Cardiac septum (tissue), 1 donor: ENCODE measurements at places on chromosomes 2 and 18. TPM values are rescaled to one million over a fixed set of nuclear protein-coding genes. Genes with fewer than 3 reads are reported as not detected.
A peak's percentile ranks its signal among the peaks of the same experiment; 100 is the strongest.

DNA sequence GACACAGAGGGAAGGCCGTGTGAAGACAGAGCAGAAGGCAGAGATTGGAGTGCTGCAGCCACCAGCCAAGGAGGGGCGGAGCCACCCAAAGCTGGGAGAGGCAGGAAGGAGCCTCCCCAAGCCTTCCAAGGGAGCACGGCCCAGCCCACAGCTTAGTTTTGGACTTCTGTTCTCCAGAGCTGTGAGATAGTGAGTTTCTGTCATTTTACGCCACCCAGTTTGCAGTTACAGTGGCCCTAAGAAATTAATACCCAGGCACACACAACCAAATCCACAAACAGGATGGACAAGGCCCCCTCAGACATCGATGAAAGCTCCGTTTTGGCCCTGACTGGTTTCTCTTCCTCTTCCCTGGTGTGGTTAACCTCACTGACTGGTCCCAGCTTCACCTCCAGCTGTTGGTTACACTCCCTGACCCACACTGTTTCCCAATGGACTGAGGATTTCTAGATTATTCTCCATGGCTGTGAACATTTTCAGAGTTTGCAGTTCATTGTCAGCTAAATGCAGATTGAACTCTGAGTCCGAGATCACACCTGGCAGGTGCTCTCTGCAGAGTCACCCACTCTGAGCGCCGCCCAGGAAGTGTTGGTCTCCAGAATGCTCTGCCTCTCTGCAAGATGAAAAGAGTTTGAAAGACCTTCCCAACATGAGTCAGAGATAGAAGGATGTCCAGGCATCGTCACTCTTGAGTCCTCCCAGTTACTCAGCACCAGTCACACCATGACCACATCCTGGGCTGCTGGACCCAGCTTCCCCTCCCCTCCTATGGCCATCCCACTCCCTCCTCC is 100.2 kb downstream of the TWIST2 start:
- peak; percentile 62 for DNase-seq

DNA sequence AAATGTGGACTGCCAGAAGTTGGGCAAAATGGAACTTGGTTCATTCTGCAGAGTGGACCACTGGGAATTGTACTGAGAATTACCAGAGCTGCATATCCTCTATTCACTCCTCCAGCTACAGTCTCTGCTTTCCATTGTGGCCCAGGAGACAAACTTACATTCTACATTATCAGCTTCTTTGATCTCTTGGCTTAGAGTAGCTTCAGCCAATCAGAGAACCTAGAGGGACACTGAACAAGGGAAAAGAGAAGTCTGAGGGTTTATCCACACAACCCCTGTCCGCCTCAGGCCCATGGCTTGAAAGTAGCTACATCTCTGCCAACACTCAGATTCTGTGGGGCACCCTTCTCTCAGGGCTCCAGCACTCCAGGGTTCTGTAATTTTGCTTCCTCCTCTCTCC is 251.1 kb downstream of the TRIB2 start:
- DNase-seq: no peak

DNA sequence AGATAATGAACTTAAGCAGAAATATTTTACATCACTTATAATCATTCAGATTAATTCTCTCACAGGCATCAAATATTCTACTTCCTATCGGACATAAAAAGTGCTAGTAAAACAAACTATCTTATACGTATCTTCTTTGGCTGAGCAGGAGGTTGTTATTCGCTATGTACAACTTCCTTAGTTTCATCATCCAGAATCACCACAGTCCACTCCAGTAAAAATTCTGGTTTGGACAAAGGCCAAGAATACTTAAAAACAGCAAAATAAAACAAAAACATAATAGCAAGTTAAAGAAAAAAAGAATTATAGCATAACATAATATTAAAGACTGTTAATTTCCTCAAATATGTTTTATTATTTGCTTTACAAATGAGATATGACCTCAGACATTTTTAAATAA is 1077.1 kb upstream of the CELF4 start:
- DNase-seq: no peak

GRCh38 chr2:142190805-142191204 is 60.0 kb upstream of the LRP1B start:
- no peak for DNase-seq

DNA sequence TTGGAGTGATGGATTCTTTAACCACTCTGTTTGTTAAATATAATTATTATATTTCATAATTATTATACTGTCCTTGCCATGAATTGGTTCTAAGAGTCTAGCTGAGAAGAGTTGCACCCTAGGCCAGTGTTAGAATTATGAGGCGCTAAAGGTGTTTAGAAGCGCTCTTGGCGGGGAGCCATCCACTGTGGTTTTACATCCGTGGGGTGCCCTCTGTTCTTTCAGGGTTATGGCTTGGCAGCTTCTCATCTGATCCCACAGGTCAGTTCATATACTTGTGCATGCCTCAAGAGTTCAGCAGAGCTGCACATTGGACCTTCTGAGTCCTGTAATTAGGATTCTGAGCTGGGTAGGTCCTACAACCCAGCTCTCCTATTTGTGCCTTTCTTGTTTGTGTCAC is 9.1 kb downstream of the ASAP2 start:
- no peak for DNase-seq

DNA sequence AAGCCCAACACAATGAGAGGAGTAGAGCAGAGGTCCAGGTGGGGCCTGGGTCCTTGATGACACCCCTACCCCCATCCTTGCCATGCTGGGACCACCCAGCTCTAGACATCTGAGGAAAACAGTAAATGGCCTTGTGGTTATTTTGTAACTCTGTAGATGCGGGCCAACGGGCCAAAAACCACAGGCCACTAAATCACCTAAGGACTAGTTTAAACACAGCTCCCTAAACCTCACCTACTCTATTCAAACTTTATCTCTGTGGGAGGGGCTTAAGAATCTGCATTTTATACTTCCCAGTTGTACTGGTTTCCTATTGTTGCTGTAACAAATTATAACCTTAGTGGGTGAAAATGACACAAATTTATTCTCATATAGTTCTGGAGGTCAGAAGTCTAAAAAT is 19.0 kb upstream of the SERTAD2 start:
- DNase-seq: no peak

DNA sequence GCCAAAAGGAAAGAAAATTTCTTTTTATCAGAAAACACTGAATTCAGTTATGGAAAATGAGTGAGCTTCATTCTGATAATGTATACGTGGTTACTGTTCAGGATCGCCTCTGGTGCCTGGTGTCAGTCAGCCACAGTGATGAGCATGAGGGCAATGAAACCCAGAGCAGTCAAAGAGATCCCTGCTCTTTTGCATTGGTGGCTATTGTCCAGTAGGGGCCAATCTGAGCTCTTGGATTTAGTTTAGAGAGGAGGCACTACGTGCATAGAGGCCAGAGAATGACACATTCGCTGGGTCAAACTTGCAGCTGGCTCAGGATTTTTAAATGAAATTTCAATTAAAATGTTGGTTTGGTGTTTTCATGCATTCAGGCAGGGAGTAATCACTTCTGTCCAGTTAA is 522.9 kb downstream of the TMEM182 start:
- DNase-seq: no peak

DNA sequence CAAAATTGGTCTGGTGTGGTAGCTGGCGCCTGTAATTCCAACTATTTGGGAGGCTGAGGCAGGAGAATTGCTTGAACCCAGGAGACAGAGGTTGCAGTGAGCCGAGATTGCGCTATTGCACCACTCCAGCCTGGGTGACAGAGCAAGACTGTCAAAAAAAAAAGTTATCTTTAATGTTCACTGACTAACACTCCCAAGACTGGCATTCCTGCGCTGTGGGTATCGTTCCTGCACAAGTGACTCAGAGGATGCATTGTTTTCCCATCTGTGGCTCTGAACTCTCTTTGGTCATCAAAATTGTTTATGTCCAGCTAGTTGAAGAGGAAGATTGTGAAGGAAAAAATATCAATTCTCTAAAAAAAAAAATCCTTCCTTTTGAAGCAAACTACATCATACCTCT is 539.0 kb downstream of the SOX11 start:
- DNase-seq: no peak

DNA sequence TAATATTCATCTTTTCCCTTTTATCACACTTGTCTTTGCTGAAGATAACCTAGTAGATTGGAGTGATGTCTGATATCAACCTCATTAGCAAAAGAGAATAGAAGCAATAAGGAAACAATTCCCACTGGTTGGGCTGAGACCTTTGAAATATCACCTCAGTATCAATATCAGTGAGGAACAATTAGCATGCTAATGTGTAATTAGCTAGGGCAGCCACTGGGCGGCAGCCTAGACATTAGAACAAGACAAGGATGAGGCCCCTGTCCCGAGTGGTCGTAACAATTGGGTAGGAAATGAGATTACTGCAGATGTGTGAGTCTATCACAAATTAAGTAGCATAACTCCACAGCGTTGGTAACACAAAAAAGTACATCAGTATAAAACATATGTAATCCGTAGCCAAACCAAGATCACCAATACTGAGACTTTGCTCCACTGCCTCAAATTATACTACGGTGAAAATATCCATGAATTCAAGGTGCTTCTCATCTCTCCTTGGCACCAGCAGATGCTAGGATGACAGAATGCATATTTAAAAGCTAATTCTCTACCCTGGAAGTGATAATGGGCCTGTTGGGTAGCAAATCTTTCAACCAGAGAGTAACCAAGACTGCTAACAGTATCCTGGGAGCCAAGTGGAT is 99.1 kb downstream of the ALPK2 start:
- no peak for DNase-seq

DNA sequence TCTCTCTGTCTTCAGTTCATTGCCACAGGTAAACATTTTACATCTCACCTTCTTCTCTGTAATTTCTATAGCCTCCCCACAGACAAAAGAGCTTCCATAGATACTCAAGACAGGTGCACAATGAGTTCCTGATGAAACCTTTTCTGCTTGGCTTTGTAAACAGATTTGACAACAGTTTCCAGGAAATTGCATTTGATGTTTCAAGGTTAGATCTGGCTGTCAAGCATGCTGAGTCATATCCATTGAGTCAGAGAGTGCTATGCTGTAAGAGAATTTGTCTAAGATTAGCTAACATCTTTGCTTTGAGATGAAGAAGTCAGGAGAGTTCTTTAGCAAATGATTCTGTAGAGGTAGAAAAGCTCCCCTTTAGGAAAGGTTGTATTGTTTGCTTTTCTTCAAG is 40.6 kb upstream of the MAP2 start:
- no peak for DNase-seq

GRCh38 chr18:13269013-13269280 is 50.4 kb downstream of the LDLRAD4 start:
- DNase-seq: no peak

DNA sequence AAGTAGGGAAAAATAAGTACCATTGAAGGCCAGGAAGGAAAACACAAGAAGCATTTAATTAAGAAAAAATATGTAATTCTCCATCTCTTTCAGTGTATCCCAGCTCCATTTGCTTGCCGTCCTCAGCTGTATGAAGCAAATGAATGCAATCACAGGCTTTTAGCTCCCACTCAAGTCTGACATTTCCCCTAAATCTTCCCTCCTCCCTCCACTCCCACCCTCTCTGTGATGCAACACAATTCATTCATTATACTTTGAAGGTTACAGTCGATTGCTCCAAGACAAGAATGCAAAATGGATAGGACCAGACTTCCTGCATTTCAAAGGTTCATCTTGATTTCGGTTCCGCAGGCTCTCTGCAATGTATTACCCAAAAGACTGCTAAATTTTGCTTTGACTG is 172.7 kb upstream of the SERPINE2 start:
- no peak for DNase-seq

DNA sequence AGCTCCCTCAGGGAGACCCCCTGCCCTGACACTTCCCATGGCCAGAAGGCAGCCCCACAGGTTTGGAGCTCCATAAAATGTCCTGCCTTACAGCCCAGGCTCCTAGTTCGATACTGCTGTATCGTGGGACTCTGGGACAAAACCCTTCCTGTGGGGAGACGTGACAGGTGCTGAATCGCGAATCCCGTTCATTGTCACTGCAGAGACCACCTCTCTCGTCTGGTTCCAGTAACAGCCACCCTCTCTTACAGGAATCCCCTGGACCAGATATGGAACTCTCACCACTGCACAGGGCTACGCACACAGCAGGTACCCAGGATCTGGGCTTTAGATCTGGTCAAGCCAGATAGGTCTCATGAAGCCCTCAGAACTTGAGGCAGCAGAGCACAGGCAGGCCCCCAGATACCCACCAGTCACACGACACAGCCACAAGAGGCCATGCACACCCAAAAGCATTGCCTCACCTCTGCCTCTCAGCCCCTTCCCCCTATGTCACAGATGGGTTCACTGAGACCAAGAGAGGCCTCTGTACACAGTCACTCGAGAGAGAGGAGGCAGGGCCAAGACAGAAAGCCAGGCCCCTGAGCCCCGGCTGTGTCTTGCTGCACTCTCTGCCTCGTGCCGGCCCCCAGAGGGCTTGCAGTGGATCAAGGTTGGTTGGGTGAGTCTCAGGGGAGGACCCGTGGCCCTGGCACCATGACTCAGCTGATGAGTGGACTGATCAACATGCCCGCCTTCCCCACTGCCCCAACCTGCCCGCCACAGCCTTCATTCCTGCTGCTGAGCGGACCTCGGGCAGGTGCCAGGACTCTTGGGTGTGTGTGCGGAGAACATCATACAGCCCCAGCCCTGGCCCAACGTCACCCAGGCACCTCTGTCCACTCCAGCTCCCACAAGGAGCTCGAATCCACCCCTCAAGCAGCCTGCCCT is 7.6 kb downstream of the SDC1 start:
- no peak for DNase-seq

- no peak for DNase-seq
Observed at GRCh38 chr18:78875016-78875777, 104.4 kb upstream of the SALL3 start.

GRCh38 chr2:119377294-119377992 is 10.7 kb downstream of the DBI start:
- no peak for DNase-seq

GRCh38 chr2:4139731-4140130 is 436.4 kb downstream of the DCDC2C start:
- DNase-seq: no peak

DNA sequence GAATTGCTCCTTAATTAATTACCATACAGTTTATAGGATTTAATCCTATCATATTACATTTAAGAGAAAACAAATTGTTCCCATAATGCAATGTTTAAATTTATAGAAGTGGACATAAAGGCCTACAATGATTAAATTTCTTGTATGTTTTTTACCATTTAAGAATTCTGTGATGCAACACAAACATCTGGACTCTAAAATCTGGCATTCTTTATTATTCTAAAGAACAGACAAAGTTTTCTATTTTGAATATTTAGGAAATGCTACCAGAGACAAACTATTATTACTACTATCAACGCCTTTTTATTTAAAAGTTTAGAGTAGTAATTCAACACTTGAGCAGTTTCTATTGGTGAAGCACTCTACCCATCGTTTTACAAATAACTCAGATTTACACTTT is 535.1 kb downstream of the TMX3 start:
- no peak for DNase-seq

GRCh38 chr2:65429786-65430602 is 2.4 kb downstream of the SPRED2 start:
- no peak for DNase-seq

The ALK gene
- not detected for total RNA-seq

The ALPI gene
- total RNA-seq: not detected

The CTIF gene
- 84.3 TPM for total RNA-seq

The MC4R gene
- not detected for total RNA-seq

The POMC gene
- total RNA-seq: 3.1 TPM

The TFCP2L1 gene
- total RNA-seq: 0.03 TPM

The ZNF638 gene
- total RNA-seq: 79.5 TPM

The PTMA gene
- 256 TPM for total RNA-seq

The REG1B gene
- not detected for total RNA-seq
